NCI-H2029 (cell line): ENCODE measurements at places on chromosomes 6 and 20.
A peak's percentile ranks its signal among the peaks of the same experiment; 100 is the strongest.

GRCh38 chr6:26390531-26390930 lies 7.6 kb downstream of the BTN2A2 start:
- DNase-seq: no peak

- DNase-seq: peak; percentile 45
These were observed 602 bp upstream of the TSPYL4 start for GRCh38 chr6:116254297-116255056.

DNA sequence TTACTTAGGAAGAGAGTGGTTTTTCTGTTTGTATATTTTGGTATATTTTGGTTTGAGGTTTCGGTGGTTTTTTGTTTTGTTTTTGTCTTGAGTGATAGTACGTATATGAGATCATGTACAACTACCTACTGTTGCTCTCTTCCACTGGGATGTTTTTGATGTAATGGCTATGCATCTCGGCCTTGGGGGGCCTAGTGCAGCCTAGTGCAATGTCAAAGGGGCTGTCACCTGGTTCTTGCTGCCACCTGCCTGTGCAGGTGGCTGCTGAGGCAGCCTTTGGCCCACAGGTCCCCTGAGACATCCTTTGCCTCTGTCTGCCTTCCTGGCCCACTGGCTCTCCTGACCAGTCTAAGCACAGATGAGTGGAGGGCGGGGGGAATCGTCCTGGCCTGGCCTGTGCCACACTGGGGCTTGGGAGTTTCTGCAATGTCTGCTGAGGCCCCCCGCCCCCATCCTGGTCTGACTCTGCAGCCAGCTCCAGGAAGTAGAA lies 546.6 kb downstream of the CD83 start:
- DNase-seq: no peak

DNA sequence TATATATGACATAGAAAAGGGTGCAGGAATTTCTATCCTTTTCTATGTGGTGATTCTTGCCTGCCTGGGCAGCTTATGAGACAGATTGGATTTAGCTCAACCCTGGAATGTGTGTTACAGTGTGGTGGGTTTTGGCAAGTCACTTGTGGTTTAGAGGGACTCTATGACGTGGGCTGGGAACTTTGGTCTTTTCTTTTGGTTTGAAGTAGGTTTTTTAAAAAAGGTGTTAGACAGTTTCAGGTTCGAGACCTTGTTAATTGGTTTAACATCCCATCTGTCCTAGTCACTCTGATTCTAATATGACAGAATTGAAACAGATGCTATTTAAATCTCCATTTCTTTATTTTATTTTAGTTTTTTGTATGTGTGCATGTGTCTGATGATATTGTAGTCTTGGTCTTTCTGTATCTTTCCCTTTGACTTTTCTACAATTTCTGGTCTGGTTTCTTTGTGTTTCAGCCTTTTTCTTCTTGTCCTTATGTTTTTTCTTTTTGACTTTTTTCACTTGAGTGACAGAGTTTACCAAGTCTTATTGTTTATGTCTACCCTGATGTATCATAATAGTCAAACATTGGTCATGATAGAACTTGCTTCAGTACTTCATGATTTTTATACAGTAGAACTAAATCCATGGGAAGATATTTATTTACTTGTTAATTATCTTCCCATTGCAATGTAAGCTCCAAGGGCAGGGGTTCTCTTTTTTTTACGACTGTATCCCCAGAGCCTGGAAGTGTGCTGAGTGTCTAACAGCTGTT lies 174.3 kb downstream of the CDKAL1 start:
- DNase-seq: no peak

GRCh38 chr20:48196001-48196400 lies 410.7 kb upstream of the SULF2 start:
- DNase-seq: no peak

GRCh38 chr6:114119056-114119455 lies 148.1 kb upstream of the HDAC2 start:
- no peak for DNase-seq

- no peak for DNase-seq
These were observed 1102.8 kb upstream of the GJE1 start for GRCh38 chr6:141029908-141030307.
